IMR-90 (cell line): ENCODE measurements at places on chromosomes 12 and 14. TPM values are rescaled to one million over a fixed set of nuclear protein-coding genes. Genes with fewer than 3 reads are reported as not detected.

- H3K4me1 ChIP-seq, result no peaks in the 10 kb centered on the region
- no peak overlapping the region for H3K27ac ChIP-seq
- H3K4me3 ChIP-seq, result no peak overlapping the region
- H3K36me3 ChIP-seq, result peaks cover 56% of the 10 kb centered on the region
- no peak for DNase-seq
- no peaks in the 10 kb centered on the region for H3K27me3 ChIP-seq
These were observed 60.7 kb downstream of the PTPN11 start for GRCh38 chr12:112479413-112479812.

Gene STON2
- not detected in 2 replicates for total RNA-seq

Gene CYP27B1
- 0.36 and 0.56 TPM in 2 replicates for total RNA-seq

DNA sequence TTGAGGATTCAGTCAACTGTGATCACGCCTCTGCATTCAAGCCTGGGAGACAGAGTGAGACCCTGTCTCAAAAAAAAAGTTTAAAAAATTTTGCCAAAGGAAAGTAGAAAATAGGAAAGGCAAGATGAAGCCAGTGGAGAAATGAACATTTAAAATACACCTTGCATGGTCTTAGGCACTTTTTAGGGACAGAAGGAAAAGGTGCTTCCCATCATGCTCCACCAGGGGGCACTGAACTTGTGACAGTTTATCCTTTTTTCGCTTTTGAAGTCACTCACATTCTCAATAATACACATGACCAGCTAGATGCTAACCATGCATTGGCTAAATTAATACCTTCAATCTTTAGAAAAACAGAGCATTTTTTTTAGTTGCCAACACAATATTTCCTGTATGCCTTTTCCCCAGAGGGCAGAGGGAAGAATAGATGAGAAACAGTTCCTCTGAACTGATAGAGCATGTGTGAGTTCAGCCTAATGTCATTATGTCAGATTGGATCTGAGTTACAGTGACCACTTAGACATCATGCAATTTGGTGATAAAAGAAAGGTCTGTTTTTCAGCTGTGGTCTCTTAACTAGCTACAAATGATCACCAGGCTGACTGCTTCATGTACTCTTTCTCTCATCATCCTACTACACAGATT is 221.8 kb upstream of the SSTR1 start:
- H3K36me3 ChIP-seq, result no peaks in the 10 kb centered on the region
- H3K27me3 ChIP-seq, result no peaks in the 10 kb centered on the region
- H3K27ac ChIP-seq, result no peak overlapping the region
- no peak overlapping the region for H3K4me3 ChIP-seq
- H3K4me1 ChIP-seq, result no peaks in the 10 kb centered on the region
- DNase-seq, result peak; percentile 65

Gene PMEL
- 1.4 and 1.7 TPM in 2 replicates for total RNA-seq

Gene APOF
- not detected in 2 replicates for total RNA-seq

- H3K27ac ChIP-seq, result no peak overlapping the region
- H3K27me3 ChIP-seq, result peaks cover 4% of the 10 kb centered on the region; the same call in 1 of the 2 replicates
- no peaks in the 10 kb centered on the region for H3K36me3 ChIP-seq
- no peaks in the 10 kb centered on the region for H3K4me1 ChIP-seq
These were observed 76.3 kb downstream of the ANO2 start for GRCh38 chr12:5868625-5869295.

Gene BDKRB2
- 60.5 and 73.1 TPM in 2 replicates for total RNA-seq

Gene CPM
- total RNA-seq, result 7.2 and 8.8 TPM in 2 replicates

Gene NPFF
- total RNA-seq, result not detected in 2 replicates

Gene NANOG
- total RNA-seq, result not detected in 2 replicates

DNA sequence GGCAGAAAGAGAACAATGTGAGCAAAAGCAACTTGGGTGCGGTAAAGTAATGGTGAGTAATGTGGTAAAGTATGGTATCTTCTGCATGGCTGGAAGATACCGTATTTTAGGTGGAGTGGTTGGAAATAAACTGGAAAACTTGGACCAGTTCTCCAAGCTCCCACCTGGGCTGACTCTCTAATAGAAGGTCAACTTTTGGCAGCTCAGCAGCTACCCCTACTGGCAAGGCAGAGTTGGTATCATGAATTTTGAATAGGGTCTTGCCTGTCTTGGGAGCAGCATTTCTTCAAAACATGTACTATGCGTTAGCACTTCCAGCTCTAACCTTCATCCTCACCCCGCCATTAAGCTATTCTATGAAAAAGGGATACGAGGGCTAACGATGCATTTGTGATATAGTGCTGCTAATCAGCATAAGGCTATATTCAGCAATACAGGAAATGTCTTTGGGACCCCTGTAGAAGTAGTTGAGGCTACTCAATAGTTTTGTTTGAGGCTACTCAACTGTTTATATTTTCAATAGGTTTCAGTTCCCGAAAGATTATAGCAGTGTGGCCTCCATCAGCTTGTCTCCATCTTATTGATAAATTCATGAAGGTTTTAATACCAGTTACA is 276.3 kb upstream of the FAR2 start:
- peaks cover 2% of the 10 kb centered on the region; the same call in 1 of the 2 replicates for H3K4me1 ChIP-seq
- H3K27me3 ChIP-seq, result no peaks in the 10 kb centered on the region; the same call in 1 of the 2 replicates

Gene PIK3C2G
- not detected in 2 replicates for total RNA-seq

Gene SLC7A7
- total RNA-seq, result 1.4 and 2.0 TPM in 2 replicates

- no peak overlapping the region for H3K4me3 ChIP-seq
- no peaks in the 10 kb centered on the region for H3K27me3 ChIP-seq
- no peak overlapping the region for H3K27ac ChIP-seq
- H3K36me3 ChIP-seq, result no peaks in the 10 kb centered on the region
- no peak for DNase-seq
These were observed 16.2 kb downstream of the ABCB9 start for GRCh38 chr12:122949816-122950675.

Gene KRT6A
- not detected in 2 replicates for total RNA-seq
